ENCODE measurements at places on chromosomes 12 and 14.

GRCh38 chr12:54592316-54592715 is 3.9 kb upstream of the PPP1R1A start:
- H3K36me3 ChIP-seq = no peaks in the 10 kb centered on the region
- no peak for DNase-seq
- H3K27me3 ChIP-seq = no peaks in the 10 kb centered on the region
- no peak overlapping the region for H3K27ac ChIP-seq
- H3K4me1 ChIP-seq = peaks cover 16% of the 10 kb centered on the region

DNA sequence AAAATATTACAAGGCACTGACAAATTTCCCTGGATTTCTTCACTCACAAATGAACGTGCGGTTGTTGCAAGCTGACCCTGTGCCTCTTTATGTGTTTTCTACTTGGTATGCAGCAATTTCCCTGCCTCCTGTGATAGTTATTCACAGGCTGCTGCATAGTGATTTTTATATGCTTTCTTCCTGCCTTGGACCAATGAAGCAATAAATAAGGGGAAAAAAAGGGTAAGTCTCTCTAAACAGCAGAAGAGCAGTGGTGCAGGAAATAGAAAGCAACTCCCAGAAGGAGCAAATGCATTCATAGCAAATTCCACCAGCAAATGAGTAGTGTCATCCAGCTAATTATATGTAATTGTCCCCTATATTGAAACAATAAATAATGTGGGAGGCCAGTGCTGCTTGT is 737.9 kb downstream of the GALC start:
- DNase-seq = no peak
- no peaks in the 10 kb centered on the region for H3K27me3 ChIP-seq
- no peak overlapping the region for H3K4me3 ChIP-seq
- no peaks in the 10 kb centered on the region for H3K36me3 ChIP-seq

DNA sequence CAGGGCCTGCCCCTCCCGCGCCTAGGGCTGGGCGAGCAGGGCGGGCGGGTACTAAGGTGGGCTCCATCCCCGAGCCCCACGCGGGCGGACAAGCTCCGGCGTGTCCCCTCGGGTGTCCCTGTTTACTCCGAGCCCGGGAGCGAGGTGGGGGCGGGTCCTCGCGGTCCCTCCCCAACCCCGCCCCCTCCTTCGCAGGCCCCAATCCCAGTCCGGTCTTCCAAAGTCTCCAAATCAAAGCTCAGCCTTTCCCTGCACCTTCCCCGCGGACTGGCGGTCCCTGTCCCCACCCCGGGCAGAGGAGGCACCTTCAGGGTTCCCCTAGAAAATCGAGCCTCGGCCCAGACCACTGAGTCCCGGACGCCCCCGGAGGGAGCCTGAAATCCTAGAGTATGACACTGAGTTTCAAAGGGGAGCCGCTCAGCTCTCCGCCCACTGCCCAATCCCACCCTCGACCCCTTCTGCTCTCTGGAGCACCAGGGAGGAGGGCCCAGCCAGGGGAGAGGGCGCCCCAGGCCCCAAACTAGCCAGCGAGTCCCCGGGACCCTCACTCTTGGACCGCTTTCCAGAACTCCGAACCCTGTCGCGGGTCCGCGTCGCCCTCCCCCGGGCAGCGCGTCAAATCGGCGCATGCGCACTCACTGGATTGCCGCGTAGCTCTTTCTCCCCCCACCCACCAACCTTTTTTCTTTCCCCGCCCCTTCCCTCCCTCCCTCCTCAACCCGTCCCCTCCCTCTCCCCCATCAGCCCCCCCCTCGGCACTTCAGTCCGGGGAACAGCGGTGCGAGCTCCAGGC is at the start of gene LRP1:
Gene LRP1 (plus strand): TSS at position 758 of the 793 bp plus-strand sequence. CDS start 482 bp downstream, outside the sequence.
- H3K4me1 ChIP-seq = peaks cover 54% of the 10 kb centered on the region
- peak within 1 kb of the TSS; percentile 79 for H3K4me3 ChIP-seq
- H3K36me3 ChIP-seq = no peaks in the 10 kb centered on the region
- peak; percentile 97 for DNase-seq
- peak within 1 kb of the TSS; percentile 99 for H3K27ac ChIP-seq

GRCh38 chr12:93904124-93904523 is 226.9 kb downstream of the CRADD start:
- H3K4me3 ChIP-seq = no peak overlapping the region
- H3K27ac ChIP-seq = no peak overlapping the region
- H3K4me1 ChIP-seq = no peaks in the 10 kb centered on the region
- no peaks in the 10 kb centered on the region for H3K27me3 ChIP-seq
- no peak for DNase-seq

GRCh38 chr14:104425171-104425681 is 154.3 kb upstream of the C14orf180 start:
- H3K4me3 ChIP-seq = no peak overlapping the region
- H3K36me3 ChIP-seq = no peaks in the 10 kb centered on the region
- peaks cover 8% of the 10 kb centered on the region for H3K4me1 ChIP-seq

DNA sequence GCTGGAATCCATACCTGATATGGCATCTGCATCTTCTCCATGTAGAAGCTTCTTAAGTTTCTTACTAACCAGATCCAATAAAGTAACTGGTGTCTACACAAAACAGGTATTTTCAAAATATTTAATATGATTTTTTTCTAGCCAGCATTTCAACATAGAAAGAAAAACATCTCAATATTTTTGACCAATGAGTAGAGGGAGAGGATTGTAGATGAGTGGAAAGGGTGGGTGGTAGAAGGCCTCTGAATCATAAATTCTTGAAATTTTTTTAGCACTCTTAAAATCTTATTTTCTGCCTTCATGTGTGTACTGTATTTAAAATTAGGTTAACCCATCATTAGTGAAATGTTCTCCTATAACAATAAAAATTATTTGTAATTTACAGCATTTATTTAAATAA is 18.0 kb downstream of the DEPDC4 start:
- no peaks in the 10 kb centered on the region for H3K4me1 ChIP-seq
- no peaks in the 10 kb centered on the region for H3K36me3 ChIP-seq
- no peak overlapping the region for H3K4me3 ChIP-seq
- DNase-seq = no peak
- H3K27ac ChIP-seq = no peak overlapping the region
- no peaks in the 10 kb centered on the region for H3K27me3 ChIP-seq

GRCh38 chr14:96648506-96649326 is 146.5 kb downstream of the PAPOLA start:
- H3K4me3 ChIP-seq = no peak overlapping the region
- DNase-seq = peak; percentile 81
- no peaks in the 10 kb centered on the region for H3K4me1 ChIP-seq
- H3K36me3 ChIP-seq = no peaks in the 10 kb centered on the region
- no peak overlapping the region for H3K27ac ChIP-seq

GRCh38 chr12:91741932-91742331 is 403.7 kb downstream of the BTG1 start:
- no peaks in the 10 kb centered on the region for H3K36me3 ChIP-seq
- no peak overlapping the region for H3K27ac ChIP-seq
- no peaks in the 10 kb centered on the region for H3K4me1 ChIP-seq
- no peak for DNase-seq
- no peak overlapping the region for H3K4me3 ChIP-seq

DNA sequence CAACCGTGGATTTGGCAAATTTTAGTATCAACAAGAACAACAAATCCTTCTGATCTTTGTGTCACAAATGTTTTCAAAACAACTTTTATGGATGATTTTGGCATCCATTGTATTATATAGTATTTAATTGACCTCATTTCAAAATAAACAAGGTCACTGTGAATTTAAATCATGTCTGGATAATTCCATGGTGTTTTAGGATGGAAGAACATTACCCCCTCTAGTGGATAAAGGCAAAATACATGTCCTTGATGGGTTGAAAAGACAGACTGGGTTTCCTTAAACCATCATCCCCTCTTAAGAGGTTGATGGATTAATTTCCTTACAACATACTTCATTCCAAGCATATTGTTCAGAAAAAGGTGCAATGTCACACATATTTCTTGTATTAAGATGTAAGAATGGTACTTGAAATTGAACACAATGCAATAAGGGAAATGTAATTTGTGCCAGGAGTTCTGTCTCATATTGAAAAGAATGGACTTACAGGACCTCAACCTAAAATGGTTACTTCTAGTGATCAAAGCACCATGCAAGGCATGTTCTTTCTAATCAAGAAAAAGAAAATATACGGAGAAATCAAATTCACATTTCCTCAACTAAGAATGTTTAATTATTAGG is 352.0 kb downstream of the BCAT1 start:
- H3K4me1 ChIP-seq = no peaks in the 10 kb centered on the region
- no peaks in the 10 kb centered on the region for H3K27me3 ChIP-seq
- H3K27ac ChIP-seq = no peak overlapping the region
- no peak overlapping the region for H3K4me3 ChIP-seq
- DNase-seq = no peak

GRCh38 chr12:38555620-38556591 is 239.3 kb downstream of the ALG10B start:
- H3K27ac ChIP-seq = no peak overlapping the region
- H3K4me1 ChIP-seq = no peaks in the 10 kb centered on the region
- no peak for DNase-seq
- no peak overlapping the region for H3K4me3 ChIP-seq
- no peaks in the 10 kb centered on the region for H3K27me3 ChIP-seq

DNA sequence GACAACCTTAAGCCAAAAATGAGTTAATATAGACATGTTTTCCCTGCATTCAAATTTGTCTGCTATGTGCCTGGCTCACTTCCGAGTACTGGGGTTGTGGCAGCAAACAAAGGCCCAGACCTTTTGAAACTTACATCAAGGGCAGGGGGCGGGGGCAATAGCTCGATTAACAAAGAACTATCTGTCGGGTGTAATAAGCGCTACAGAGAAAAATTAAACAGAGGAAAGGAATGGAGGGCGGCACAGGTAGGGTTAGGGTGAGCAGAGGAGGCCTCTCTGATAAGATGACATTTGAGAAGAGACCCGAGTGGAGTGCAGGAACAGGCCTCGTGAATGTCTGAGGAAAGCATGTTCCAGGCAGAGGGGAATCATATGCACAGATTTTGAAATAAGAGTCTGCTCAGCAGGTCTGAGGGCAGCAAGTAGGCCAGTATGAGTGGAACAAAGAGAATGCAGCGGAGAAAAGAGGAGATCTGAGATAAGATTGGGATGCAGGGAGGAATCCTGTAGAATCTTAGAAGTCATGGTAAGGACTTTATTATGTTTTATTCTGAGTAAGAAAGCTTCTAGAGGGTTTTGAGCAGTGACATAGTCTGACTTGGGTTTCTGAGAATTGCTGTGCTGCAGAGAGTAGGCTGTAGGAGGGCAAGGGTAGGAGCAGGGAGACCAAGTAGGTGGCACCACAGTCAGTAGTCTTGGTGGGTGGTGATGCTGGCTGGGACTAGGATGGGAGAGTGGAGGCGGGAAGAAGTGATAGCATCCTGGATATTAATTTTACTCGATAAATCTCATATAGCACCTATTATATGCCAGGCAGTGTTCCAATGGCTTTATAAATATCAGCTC is 52.6 kb downstream of the BICDL1 start:
- H3K36me3 ChIP-seq = no peaks in the 10 kb centered on the region
- H3K27me3 ChIP-seq = no peaks in the 10 kb centered on the region
- H3K4me1 ChIP-seq = no peaks in the 10 kb centered on the region
- no peak overlapping the region for H3K4me3 ChIP-seq
- DNase-seq = no peak
- H3K27ac ChIP-seq = peak overlapping the region; percentile 1

DNA sequence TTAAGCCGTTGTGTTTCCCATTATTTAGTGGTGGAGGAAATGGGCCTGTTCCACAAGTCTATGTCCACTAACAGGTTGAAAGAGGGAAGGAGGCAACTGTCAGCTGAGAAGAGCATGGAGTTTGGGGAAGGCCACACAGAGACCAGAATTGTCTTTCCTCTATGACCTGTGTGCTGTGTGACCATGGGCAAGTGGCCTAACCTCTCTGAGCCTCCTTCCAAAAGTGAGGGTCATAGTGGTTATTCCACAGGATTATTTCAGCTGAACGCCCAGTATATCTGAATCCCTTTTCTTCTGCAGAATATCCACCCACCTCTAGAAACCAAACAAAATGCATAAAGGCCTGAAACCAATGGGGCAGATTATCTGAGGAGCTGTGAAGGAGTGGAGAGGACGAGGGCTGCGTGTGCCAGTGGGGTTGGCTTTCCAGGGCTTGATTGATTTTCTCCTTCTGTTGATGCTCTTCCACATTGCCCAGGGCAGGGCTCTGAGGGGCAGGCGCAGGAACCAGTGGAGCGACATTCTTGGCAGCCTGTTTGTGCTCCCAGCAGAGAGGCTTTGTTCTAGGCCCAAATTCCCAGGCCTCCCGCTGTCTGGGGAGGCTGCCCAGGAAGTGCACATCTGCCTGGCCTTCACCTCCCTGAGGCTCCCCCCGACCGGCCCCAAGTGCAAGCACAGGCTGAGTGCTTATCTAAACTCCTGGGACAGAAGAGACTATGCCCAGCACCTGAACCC is 452.7 kb downstream of the BCL11B start:
- H3K27ac ChIP-seq = no peak overlapping the region
- no peak for DNase-seq
- no peak overlapping the region for H3K4me3 ChIP-seq
- no peaks in the 10 kb centered on the region for H3K27me3 ChIP-seq
- H3K4me1 ChIP-seq = no peaks in the 10 kb centered on the region

DNA sequence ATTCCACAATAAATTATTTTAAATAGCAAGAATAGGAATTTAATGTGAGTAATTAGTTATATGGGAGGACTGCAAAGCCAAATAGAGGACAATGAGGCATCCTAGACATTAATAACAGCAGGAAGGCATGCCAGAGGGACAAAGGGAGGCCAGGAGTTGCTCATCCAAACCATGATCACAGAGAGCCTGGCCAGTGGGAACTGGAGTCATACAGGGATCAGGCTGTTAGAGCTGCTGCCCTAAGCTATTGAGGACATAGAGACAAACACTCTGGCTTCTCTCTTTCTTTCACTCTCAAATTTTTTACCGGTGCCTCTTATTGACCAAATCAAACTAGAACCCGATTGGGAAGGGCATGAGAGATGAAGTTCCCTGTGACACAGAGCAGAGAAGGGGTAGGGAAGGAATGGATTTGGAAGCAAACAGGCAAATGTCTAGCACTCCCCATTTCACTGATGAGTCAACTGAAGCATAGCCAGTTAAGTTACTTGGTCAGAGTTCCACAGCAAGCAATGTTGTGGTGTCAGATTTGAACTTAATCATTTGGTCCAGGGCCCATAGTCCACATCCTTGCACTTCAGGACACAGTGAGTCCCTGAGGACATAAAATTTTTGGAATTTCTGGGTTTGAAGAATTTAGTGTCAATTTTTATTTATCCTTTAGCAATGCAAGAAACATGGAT is 17.9 kb upstream of the CFAP54 start:
- H3K27me3 ChIP-seq = no peaks in the 10 kb centered on the region
- no peak overlapping the region for H3K27ac ChIP-seq
- H3K36me3 ChIP-seq = no peaks in the 10 kb centered on the region
- DNase-seq = no peak
- no peaks in the 10 kb centered on the region for H3K4me1 ChIP-seq

GRCh38 chr12:94722664-94723063 is 72.3 kb upstream of the TMCC3 start:
- H3K4me1 ChIP-seq = no peaks in the 10 kb centered on the region
- no peaks in the 10 kb centered on the region for H3K36me3 ChIP-seq
- no peaks in the 10 kb centered on the region for H3K27me3 ChIP-seq
- H3K27ac ChIP-seq = no peak overlapping the region
- no peak overlapping the region for H3K4me3 ChIP-seq

- H3K4me3 ChIP-seq = no peak overlapping the region
- H3K27ac ChIP-seq = no peak overlapping the region
- no peaks in the 10 kb centered on the region for H3K4me1 ChIP-seq
- no peaks in the 10 kb centered on the region for H3K36me3 ChIP-seq
- DNase-seq = peak; percentile 46
- no peaks in the 10 kb centered on the region for H3K27me3 ChIP-seq
These were observed 361.3 kb downstream of the TMEM121 start for GRCh38 chr14:105887692-105888091.

GRCh38 chr14:68888883-68889282 is 90.2 kb downstream of the ACTN1 start:
- H3K4me1 ChIP-seq = no peaks in the 10 kb centered on the region
- H3K27ac ChIP-seq = no peak overlapping the region
- peaks cover 6% of the 10 kb centered on the region for H3K36me3 ChIP-seq
- H3K4me3 ChIP-seq = no peak overlapping the region
- H3K27me3 ChIP-seq = no peaks in the 10 kb centered on the region
- no peak for DNase-seq
